ENCODE measurements at places on chromosomes 7 and 10. TPM values are rescaled to one million over a fixed set of nuclear protein-coding genes. Genes with fewer than 3 reads are reported as not detected.

PGAM2 gene
- 0.09 TPM for total RNA-seq

TEX47 gene
- total RNA-seq = not detected

TRPV5 gene
- total RNA-seq = not detected

SPACDR gene
- 0.17 TPM for total RNA-seq

SLC26A5 gene
- not detected for total RNA-seq

CFAP43 gene
- total RNA-seq = 0.16 TPM

CCL26 gene
- 1.4 TPM for total RNA-seq

C10orf143 gene
- 1.0 TPM for total RNA-seq

C10orf95 gene
- total RNA-seq = not detected

FAM25A gene
- not detected for total RNA-seq

ARHGAP12 gene
- total RNA-seq = 54.7 TPM

DKK1 gene
- 18.4 TPM for total RNA-seq

ACSL5 gene
- 3.3 TPM for total RNA-seq

ADIRF gene
- 197 TPM for total RNA-seq

PTPN20 gene
- total RNA-seq = 0.09 TPM

LIPF gene
- total RNA-seq = not detected

BTBD16 gene
- not detected for total RNA-seq

TCAF2 gene
- 0.94 TPM for total RNA-seq

CYP2C19 gene
- total RNA-seq = not detected

COL1A2 gene
- 4,873 TPM for total RNA-seq

CTTNBP2 gene
- 16.3 TPM for total RNA-seq

WNT16 gene
- 0.09 TPM for total RNA-seq

PRSS1 gene
- total RNA-seq = not detected

HOXA9 gene
- total RNA-seq = not detected

WNT2 gene
- 0.63 TPM for total RNA-seq
